Activated CD8-positive, alpha-beta memory T cell treated with anti-CD3 and anti-CD28 coated beads for 1 hour (primary cell): ENCODE measurements at places on chromosomes 2 and 18.

DNA sequence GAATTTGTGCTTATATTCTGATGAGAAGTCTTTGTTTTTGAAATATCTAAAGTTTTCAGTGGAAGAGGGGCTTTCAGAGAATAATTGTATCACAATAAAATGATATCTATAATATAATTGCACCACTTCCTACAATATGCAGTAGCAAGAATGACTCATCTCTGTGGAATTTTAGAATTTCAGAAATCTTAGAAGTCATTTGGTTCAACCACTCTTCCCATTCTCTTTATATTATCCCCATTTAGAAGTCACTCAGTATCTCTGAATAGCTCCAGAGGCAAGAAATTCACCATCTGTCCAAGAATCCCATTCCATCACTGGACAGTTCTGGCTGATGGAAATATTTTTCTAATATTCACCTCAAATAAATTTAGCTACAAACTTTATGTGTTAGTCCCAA is 59.3 kb upstream of the CCDC68 start:
- DNase-seq = no peak

DNA sequence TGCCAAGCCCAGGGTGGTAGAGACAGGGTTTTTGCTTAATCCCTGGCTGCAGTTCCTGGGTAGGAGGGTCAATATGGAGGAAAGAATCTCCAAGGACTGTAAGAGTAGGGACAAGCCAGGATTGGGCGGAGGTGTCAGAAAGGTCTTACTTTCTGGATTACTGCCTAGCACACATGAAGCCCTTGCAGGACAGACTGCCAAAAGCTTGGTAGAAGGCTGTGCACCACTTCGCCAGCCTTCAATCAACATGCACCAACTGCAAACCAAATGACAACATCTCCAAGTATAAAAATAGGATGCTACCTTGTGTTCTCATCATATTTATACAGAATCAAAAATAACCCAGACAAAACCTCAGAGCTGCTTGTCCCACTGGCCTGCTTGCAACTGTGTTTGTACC is 3.7 kb downstream of the ZNF142 start:
- no peak for DNase-seq

DNA sequence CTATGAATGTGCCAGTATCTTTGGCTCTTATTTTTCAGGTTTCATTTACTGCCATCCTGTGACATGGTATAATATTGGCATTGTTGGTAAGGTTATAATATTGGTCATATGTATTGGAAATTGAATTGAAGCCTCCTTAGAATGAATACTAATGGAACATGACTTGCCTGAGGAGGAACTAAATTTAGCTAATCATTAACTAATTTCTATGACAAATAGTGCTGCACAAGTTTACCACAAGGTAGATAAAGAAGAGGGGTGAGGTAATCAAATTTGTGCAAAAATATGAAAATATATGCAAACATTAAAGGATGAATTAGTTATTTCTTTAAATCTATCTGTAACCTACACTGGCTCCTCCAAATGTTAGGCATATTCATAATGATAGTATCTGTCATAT is 43.2 kb upstream of the ORC2 start:
- no peak for DNase-seq

DNA sequence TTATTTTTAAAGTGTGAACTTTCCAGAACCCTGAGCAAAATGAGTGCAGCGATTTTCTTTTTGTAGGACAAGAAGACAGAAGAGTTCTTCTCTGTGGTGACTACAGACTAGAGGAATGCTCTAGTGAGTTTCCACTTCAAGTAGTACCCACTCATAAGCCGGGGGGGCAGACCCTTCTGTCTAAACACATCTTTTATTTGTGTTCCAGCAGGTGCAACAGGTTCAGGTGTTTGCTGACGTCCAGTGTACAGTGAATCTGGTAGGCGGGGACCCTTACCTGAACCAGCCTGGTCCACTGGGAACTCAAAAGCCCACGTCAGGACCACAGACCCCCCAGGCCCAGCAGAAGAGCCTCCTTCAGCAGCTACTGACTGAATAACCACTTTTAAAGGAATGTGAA is 25.2 kb downstream of the PTRHD1 start:
- no peak for DNase-seq

GRCh38 chr2:72973566-72974435 is 56.5 kb downstream of the EMX1 start:
- no peak for DNase-seq

- DNase-seq = no peak
Observed at GRCh38 chr2:190507135-190507534, 27.4 kb downstream of the NEMP2 start.

DNA sequence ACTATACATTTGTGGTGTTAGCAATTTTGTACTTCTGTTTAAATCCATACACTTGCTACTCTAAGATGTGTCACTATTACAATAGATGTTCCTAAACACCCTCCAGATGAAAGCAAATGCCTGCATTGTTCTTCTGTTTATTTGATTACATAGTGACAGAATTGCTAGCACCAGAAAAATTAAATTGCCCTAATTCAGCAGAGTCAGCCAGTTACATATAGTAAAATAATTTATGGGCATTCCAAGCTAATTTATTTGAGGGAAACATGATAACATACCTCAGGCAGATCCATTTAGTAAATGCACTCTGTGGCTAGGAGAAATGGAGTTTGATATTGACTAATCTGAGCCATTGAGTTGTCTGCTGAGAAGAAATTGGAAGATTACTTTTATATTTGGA is 347.1 kb upstream of the FSIP2 start:
- DNase-seq = no peak

- no peak for DNase-seq
Observed at GRCh38 chr2:217650716-217651360, 352.0 kb downstream of the TNS1 start.

DNA sequence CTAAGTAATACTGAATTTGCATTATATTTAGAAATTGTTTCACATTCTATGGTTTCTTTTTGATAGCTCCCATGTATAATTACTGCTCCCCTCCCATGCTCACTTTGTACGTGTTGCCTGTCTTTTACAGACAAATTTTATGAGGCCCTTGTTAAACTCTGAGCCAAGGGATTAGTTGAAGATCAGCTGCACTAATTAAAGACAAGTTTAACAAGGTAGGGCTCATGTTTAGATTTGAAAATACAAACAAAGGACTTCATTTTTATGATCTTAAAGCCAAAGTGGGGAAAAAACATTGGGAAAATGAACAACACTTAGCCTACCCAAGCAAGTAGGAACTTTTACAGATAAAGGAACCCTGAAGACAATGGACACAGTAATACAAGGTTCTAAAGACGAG is 46.2 kb downstream of the ARHGAP28 start:
- no peak for DNase-seq

DNA sequence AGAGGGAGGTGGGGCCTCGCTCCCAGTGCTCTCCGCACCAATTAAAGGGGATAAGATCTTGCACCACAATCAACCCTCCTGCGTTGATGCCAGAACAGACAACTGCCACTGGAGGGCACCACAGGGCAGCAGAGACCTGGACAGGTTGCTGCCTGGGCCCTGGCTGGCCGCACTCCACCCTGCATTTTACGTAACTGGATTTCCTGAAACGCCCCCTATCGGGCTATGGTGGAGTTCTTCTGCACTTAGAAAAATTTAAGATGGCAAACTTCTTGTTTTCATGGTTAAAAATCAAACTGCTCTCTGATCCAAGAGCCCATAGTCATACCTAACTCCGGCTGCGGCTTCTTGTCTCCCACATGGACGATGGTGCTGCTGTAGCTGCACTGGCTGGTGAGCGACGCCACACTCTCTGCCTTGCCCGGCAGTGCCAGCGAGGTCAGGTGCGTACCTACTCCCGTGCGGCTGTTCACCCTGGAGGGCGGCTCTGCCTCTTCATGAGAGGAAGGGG is 16.8 kb upstream of the HES6 start:
- peak; percentile 42 for DNase-seq

- no peak for DNase-seq
Observed at GRCh38 chr2:109160714-109161440, 31.9 kb downstream of the SH3RF3 start.

GRCh38 chr18:79387214-79387613 is 8.5 kb upstream of the NFATC1 start:
- DNase-seq = no peak

DNA sequence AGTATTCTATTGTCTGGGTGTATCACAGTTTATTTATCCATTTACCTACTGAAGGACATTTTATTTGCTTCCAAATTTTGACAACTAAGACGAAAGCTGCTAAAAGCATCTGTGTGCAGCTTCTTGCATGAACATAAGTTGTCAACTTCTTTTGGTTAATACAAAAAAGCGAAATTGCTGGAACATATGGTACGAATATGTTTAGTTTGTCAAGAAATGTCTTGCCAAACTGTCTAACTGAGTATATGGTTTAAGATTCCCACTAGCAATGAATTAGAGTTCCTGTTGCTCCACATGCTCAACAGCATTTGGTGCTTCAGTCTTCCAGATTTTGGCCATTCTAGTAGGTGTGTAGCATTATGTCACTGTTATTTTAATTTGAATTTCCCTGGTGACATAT is 372.3 kb upstream of the NRXN1 start:
- no peak for DNase-seq

DNA sequence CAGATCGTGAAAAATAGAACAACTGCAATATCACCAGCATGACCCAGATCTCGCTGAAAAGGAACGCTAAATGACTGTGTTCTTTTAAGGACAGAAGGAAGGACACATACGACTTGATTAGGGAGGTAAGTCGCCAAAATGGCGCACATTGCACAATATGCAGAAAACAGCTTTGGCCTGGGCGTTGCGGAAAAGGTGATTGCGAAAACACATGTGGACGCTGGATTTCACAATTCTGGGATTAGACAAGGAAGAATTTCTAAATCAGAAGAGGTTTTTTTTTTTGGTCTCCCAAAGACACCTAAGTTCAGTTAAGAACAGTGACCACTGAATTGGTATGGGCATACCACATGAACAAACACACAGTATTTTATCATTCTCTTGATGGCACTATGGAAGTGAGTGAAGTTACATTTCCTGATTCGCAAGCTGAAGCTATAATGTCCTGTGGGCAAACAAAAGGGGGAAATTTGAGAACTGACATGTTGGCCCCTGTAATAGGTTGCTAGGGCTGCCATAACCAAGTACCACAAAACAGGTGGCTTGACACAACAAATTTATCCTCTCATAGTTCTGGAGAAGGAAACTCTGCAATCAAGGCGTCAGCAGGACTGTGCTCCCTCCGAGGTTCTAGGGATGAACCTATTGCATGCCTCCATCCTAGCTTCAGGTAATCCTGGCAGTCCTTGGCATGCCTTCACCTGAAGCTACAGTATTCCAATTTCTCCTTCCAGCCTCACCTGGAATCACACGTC is 25.8 kb upstream of the ERICH2 start:
- DNase-seq = no peak

GRCh38 chr18:78069784-78070664 is 820.4 kb downstream of the GALR1 start:
- DNase-seq = no peak

DNA sequence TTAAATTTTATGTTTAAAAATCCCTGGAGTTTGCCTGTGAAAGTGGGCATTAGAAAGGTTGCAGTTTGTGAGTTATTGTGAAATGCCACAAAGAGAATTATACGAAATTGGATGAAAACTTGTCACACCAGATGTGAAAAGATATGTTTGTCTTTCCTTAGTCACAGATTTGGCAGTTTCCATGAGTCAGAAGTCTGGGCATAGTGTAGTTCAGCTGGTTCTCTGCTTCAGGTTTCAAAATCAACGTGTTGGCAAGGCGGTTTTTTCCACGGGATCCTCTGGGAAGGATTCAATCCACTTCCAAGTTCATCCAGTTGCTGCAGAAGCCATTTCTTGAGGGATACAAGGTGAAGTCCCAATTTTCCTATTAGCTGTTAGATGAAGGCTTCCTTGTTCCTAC is 658.0 kb upstream of the CDH2 start:
- DNase-seq = no peak

DNA sequence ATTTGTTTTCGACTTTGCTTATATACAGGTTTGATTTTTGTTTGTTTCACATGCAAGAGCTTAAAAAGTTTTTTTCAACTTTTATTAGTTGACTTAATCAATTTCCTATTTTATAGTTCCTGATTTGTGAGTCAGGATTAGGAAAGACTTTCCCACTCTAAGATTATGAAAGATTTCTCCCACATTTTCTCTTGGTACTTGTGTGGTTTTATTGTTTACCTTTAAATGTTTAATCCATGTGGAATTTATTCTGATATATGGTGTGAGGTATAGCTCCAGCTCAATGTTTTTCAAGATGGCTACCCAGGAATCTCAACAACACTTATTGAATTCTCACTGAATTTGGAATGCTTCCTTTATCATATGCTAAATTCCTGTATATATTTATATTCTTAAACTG is 117.8 kb upstream of the LGALSL start:
- no peak for DNase-seq

DNA sequence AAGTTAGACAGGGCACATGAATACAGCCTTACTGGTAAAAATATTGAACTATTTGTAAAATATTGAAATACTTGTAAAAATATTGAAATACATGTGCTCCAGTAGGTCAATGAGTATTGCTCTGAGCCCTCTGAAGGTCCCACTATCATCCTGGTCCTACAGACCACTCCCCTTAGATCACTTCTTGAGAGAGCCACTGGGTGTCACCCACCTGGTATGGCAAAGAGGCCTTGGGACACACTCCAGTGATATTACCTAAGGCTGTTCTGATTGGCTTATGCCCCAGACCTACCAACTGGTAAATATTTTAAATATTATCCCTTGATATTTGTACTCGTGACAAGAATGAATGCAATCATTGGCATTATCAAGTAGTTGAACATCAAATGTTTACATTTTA is 5.0 kb downstream of the THSD7B start:
- no peak for DNase-seq

- DNase-seq = no peak
Observed at GRCh38 chr2:11109002-11109401, 46.3 kb upstream of the SLC66A3 start.

- no peak for DNase-seq
Observed at GRCh38 chr18:22703883-22704585, 229.1 kb upstream of the RBBP8 start.

DNA sequence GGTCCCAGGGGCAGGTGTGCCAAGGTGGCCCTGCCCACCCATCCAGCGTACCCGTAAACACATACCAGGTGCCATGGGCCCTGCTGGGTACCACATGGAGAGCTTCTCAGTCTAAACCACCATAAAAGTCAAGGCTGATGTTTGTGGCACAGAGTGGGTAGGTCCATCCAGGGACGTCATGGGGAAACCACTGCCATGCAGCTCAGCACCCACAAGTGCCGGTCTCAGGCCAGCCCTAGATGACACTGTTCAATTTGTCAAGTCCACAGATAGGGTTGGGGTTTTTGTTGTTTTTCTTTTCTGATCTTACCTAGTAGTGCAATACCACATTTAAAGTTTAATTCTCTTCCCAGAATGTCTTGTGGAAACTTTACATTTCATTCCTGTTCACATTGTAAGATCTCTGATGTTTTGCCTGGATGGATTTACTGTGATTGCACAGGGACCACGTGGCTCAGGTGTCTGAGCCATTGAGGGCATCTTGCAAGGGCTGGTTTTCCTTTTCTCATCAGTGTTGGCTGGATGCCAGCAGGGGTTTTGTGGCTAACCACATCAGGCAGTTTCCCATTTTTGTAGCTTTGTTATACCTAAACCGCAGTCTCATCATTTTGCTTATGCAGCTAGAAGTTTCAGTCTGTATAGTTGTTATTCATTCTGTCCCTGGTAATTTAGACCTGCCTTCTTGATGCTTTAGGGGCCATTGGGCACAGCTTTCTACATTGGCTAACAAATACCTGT is 64.7 kb downstream of the STK25 start:
- peak; percentile 84 for DNase-seq
